Left lung (tissue), 14 donors: ENCODE measurements at places on chromosomes 5 and 9.

GRCh38 chr5:93359296-93359959 is 221.6 kb downstream of the NR2F1-AS1 start:
- no peaks in the 10 kb centered on the region for H3K4me1 ChIP-seq
- H3K36me3 ChIP-seq, result no peaks in the 10 kb centered on the region
- peak; percentile 19 for DNase-seq
- H3K4me3 ChIP-seq, result no peak overlapping the region
- no peaks in the 10 kb centered on the region for H3K27me3 ChIP-seq

GRCh38 chr9:35001285-35001677 is 11.7 kb downstream of the DNAJB5 start:
- DNase-seq, result no peak
- H3K4me1 ChIP-seq, result no peaks in the 10 kb centered on the region
- H3K36me3 ChIP-seq, result peaks cover 16% of the 10 kb centered on the region
- no peak overlapping the region for H3K4me3 ChIP-seq
- no peak overlapping the region for H3K27ac ChIP-seq

- peak; percentile 89 for DNase-seq
- H3K4me3 ChIP-seq, result peak within 1 kb of the TSS; percentile 80
- peaks cover 49% of the 10 kb centered on the region for H3K4me1 ChIP-seq
Measured at GRCh38 chr5:172640822-172641358, at the start of gene NEURL1B. NEURL1B (plus strand) TSS chr5:172641263; CDS start chr5:172641407, 144 bp downstream.

DNA sequence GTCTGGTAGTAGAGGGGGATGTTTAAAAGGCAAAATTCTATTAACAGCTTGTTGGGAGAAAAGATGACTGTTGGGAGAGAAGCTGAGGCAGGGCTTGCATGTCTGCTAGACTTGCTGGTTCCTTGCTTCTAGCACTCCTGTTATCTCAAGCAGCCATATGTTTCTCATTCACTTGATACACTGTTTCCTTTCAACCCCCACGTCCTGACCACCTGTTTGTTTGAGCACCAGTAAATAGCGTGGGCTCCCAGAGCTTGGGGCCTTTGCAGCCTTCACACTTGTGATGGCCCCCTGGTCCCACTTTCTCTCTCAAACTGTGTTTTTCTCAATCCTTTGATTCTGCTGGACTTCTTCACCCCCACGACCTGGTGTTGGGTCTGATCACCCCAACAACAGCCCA is 111.7 kb upstream of the TMEM161B start:
- H3K27ac ChIP-seq, result no peak overlapping the region
- H3K27me3 ChIP-seq, result no peaks in the 10 kb centered on the region
- no peak for DNase-seq
- H3K4me3 ChIP-seq, result no peak overlapping the region
- no peaks in the 10 kb centered on the region for H3K36me3 ChIP-seq

- H3K4me1 ChIP-seq, result peaks cover 13% of the 10 kb centered on the region
- H3K27me3 ChIP-seq, result no peaks in the 10 kb centered on the region
- no peak overlapping the region for H3K27ac ChIP-seq
- no peak for DNase-seq
Measured at GRCh38 chr9:92942688-92943616, 4.4 kb upstream of the FGD3 start.

- no peaks in the 10 kb centered on the region for H3K36me3 ChIP-seq
- H3K4me1 ChIP-seq, result peaks cover 7% of the 10 kb centered on the region
- no peaks in the 10 kb centered on the region for H3K27me3 ChIP-seq
- H3K27ac ChIP-seq, result peak overlapping the region; percentile 13
- no peak for DNase-seq
- H3K4me3 ChIP-seq, result no peak overlapping the region
Measured at GRCh38 chr5:150431574-150431973, 18.0 kb downstream of the RPS14 start.

GRCh38 chr9:134641173-134641989 is at the start of gene COL5A1:
COL5A1 (plus strand) TSS chr9:134641803; CDS start chr9:134642188, 385 bp downstream.
- H3K4me3 ChIP-seq, result peak within 1 kb of the TSS; percentile 50
- H3K27ac ChIP-seq, result peak within 1 kb of the TSS; percentile 74
- peaks cover 5% of the 10 kb centered on the region for H3K27me3 ChIP-seq
- H3K36me3 ChIP-seq, result no peaks in the 10 kb centered on the region
- peaks cover 20% of the 10 kb centered on the region for H3K4me1 ChIP-seq

DNA sequence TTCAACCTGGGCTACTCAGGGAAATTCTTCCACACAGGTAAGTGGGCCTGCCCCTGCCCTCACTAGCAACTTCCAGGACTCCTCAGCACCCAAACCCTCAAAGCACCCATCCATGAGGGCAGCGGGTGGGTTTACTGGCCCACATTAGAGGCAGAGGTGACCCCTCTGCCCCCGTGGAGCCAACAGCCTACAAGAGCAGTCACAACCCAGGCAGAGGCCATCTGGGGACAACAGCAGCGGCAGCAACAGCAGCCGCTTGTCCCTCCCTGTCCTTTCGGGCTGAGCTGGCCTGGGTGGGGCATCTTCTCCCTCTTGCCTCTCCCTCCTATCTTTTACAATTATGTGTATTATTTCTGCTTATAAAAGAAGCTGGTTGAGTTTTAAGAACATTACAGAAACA is 25.1 kb downstream of the NDST1 start:
- peaks cover 17% of the 10 kb centered on the region for H3K4me1 ChIP-seq
- peaks cover 5% of the 10 kb centered on the region for H3K36me3 ChIP-seq
- no peak for DNase-seq
- no peaks in the 10 kb centered on the region for H3K27me3 ChIP-seq
- no peak overlapping the region for H3K4me3 ChIP-seq
